ENCODE measurements at places on chromosomes 3 and 15.

- DNase-seq: no peak
Measured at GRCh38 chr3:643376-643775, 446.8 kb downstream of the CHL1 start.

DNA sequence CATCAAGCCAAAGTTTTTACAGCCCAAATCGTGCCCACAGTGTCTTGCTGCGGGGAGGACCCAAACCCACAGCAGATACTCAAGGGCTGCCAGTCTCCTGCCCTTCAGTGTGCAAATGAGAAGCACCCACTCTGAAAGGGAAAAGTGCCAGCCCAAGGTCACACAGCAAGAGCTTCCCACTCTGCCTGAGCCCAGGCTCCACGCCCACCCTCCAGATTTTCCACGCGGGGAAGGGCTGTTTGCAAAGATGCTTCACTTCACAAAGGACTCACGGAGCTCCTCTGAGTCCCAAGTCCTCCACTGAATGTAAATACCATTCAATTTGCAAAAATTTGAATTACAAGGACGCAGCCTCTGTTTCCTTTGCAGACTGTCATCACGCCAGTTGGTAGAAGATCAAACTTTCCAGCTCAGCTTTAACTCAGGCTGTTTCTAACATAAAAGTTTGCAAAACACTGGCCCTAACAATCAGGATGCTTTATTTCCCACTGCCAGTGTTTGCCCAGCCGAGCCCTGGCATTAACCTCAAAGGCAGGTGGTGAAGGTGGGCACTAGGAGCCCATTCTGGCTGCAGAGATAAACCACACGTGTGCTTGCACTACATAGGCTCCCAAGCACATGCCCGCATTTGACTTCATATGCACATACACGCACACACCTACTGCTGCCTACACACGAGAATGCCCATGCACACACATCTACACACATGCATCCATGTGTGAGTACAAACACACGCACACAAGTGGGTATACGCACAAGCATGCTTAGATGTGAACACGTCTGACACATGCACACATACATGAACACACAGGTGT is 7.6 kb downstream of the CACNA2D2 start:
- no peak for DNase-seq

GRCh38 chr3:175646865-175647264 is 787.7 kb downstream of the NAALADL2 start:
- no peak for DNase-seq

GRCh38 chr3:177144922-177145321 is 52.4 kb downstream of the TBL1XR1 start:
- no peak for DNase-seq

- no peak for DNase-seq
Measured at GRCh38 chr3:134065252-134066157, 35.8 kb upstream of the SLCO2A1 start.

- DNase-seq: no peak
Measured at GRCh38 chr3:189587664-189588040, 43.5 kb upstream of the TP63 start.
